ENCODE measurements at places on chromosomes 2 and 18.
A peak's percentile ranks its signal among the peaks of the same experiment; 100 is the strongest.

DNA sequence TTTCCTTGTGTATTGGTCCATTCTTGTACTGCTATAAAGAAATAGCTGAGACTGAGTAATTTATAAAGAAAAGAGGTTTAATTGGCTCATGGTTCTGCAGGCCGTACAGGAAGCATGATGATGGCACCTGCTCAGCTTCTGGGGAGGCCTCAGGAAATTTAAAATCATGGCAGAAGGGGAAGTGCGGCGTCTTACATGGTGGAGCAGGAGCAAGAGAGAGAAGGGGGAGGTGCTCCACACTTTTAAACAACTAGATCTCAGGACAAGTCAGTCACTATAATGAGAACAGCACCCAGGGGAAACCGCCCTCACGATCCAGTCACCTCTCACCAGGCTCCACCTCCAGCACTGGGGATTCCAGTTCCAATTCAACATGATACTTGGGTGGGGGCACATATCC is 54.3 kb downstream of the MSH2 start:
- DNase-seq = no peak

- DNase-seq = no peak
Measured at GRCh38 chr2:164761737-164762460, 79.7 kb downstream of the COBLL1 start.

GRCh38 chr2:101754618-101755017 is 57.1 kb downstream of the MAP4K4 start:
- DNase-seq = no peak

DNA sequence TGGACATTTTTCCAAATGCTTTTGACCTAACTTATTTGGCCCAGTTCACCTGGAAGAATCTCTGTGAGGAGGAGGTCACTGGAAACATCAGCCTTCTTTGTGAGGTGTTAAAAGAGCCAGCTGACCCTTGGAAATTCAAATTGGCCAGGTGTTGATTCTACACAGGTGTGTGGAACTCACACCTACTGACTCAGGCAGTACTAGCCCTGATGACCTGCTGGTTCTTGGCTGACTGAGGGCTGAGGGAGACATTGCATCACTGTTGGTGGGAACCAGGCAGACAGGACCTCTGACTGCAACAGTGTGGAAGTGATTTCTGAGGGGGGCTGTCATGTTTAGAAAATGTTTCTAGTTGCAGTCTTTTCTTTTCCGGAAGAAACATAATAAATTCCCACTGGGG is 242.2 kb upstream of the LRRTM1 start:
- no peak for DNase-seq

- DNase-seq = no peak
Measured at GRCh38 chr18:58205443-58206160, 161.6 kb downstream of the NEDD4L start.

DNA sequence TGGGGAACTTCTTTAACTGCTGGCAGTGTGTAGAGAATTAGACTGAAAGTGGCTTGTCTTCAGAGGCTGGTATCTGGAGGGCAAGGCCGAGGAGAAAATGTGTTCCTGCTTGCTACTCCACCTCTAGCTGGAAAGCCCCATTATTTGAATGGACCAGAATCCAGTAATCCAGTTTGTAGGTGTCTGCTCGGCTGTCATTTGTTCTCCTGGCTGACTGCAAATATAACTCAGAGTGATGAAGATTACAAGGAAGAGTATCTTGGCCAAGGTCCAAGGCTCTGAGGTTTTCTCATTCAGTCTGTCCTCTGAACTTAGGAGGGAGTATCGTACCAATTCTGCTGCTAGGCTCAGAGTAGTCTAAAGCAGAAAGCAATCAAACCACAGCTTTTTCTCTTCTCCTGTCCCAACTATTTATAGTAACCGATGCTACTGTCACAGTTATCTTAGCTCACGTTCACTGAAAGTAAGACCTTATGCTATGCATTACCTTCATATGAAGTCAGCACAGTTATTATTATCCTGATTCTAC is 228.6 kb downstream of the SETBP1 start:
- no peak for DNase-seq

DNA sequence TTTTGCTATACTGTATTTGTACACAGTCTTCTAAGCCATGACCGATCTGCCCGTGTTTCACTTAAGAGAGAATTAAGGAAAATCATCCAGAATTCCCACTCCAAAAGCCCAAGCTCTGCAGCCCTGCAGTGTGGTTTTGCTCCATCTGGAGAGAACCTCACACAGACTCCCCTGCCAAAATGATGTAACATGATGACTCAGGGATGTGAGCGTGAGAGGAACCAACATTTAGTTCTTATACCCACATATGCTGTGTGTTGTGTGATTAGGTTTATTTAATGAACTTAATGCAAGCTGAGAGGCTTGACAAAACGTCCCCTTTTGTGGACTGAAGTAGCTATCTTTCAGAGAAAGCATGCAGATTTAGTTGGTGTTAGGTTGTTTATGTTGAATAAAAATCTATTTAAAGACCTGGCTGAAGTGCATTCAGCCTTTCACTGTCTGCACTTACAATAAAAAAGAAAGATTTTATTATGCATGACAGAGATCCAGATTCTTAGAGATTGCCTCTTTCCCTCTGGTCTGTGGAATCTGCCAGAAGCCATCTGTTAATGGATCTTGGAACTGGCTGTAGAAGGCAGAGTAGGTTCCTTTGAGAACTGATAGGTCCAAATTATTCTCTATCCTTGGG is 6.3 kb downstream of the RAB12 start:
- no peak for DNase-seq

DNA sequence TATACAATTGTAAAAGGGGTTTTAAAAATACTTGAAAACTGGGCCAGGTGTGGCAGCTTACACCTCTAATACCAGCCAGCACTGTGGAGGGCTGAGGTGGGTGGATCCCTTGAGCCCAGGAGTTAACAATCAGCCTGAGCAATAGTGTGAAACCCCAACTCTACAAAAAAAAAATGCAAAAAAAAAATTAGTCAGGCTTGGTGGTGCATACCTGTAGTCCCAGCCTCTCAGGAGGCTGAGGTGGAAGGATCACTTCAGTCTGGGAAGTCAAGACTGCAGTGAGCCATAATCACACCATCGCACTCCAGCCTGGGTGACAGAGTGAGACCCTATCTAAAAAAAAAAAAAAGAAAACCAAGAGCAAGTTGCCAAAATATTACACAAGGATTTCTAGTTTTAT is 182.7 kb downstream of the UBE2E3 start:
- DNase-seq = no peak

DNA sequence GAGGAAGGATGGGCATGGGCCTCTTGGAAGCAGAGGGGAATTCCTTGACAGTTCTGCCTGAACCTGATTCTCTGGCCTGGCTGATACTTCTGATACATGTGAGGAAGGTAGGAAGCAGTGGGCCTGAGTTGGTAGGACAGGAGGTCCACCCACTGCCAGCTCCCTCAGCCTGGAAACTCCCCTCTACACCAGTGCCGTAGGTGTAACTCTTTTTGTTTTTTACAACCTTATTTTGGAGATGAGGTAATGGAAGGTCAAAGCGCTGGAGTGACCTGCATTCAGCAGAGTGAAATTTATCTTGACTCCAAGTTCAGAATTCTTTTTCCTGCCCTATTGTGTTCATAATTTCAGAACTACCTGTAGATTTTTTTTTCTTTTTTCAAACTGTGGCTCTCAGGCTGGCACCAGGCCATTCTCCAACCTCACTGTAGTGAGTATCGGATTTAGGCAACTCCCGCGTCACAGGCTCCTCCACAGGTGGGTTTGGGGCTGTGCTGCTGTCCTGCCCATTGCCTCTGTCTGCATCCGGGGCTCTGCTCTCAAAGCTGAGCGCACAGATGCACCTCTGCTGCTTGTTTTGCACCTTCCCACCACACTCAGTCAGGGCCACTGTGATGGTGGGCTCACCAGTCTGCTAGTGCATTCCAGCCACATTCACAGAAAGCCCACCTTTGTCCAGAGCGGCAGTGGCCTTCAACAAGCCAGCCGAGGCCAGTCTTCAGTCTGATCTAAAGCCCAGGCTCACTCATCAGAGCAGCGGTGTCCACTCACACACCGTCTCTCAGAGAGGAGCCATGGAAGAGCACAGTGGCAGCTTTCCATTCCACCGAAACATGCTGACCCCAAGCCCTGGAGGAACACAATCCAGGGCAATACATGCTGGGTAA is 87.2 kb downstream of the UXS1 start:
- no peak for DNase-seq

GRCh38 chr2:39693245-39693644 is 27.5 kb downstream of the TMEM178A start:
- no peak for DNase-seq

- DNase-seq = no peak
Measured at GRCh38 chr2:220015576-220015975, 388.1 kb downstream of the SLC4A3 start.

DNA sequence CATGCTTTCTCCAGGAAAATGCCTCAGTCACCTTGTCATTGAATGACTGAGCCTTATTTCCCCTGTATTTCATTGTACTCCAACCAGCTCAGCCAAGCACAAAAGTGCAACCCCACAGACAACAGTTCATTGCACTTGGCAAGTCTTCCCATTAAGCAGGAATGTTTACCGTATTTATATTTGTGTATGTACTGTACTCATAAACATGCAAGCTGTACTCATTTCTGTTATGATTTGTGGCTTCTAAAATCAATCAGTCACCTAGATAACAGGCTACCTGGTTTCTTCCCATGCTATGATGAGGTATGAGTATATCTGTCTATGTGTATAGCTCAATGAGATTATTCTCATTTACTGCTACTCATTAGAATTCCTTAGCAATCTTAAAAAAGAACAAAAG is 505.5 kb upstream of the FAM98A start:
- DNase-seq = no peak

- DNase-seq = no peak
Measured at GRCh38 chr2:176085861-176086771, 2.4 kb upstream of the EVX2 start.

- DNase-seq = peak; percentile 47
Measured at GRCh38 chr2:128317181-128317898, 1.3 kb downstream of the HS6ST1 start.

DNA sequence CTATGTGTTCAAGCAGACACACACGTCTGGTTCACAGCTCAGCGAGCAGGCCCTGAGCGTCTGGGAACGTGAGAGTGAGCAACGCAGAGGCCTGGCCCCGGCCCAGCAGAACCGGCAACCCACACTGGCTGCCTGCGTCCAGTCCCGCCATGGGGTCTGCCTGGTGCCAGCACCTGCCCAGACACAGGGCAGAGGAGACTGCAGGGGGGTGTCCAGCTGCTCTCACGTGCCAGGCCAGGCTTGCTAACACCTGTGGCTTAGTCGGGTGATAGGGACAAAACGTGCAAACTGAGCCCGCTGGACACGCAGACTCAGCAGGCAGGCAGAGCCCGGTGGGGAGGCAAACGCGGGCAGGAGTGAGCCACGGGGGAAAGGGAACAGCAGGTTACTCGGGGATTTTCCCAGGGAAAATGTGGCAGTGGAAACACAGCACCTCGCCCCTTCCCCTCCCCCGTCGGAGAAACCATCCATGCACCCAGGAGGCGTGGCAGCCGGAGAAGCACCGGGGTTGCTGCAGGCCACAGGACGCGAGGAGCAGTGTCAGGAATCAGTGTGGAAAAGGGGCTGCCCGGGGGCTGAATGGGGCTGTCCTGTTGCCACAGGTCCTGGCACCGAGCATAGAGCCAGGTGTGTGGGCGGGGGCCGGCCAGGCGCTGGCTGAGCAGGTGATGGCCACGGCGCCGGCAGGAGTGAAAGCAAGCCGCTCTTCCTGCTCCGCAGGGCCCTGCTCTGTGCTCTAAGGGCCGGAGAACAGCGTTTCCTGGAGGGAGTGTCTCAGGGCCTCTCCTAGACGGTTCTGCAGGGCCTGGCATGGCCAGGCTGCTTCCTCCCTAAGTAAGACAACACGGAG is 154.7 kb downstream of the HDAC4 start:
- DNase-seq = no peak

GRCh38 chr2:168149986-168150385 is 97.4 kb downstream of the STK39 start:
- DNase-seq = no peak

- DNase-seq = no peak
Measured at GRCh38 chr18:21507913-21508701, 92.4 kb downstream of the ESCO1 start.

- no peak for DNase-seq
Measured at GRCh38 chr2:171479154-171479814, 43.0 kb upstream of the CYBRD1 start.

DNA sequence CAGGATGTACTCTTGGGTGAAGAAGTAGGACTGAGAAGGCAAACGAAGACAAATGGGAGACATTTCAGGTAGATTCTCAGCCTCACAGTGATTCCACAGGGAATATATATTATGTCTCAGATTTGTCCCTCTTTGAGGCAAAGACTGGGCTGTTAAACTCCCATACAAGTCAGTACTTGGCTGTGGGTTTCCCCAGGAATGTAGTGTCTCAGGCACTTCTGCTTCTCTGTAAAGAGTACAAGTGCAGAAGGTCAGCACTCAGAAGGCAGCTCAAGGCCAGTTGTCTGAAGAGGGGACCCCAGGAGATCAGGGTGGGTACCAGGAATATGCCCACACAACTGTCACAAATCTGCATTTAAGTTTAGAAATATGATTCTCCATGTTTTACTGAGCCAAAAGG is 39.9 kb upstream of the COBLL1 start:
- no peak for DNase-seq

GRCh38 chr18:37783771-37784170 is 218.2 kb upstream of the CELF4 start:
- DNase-seq = no peak

- DNase-seq = no peak
Measured at GRCh38 chr2:55880416-55881143, 43.0 kb downstream of the EFEMP1 start.

GRCh38 chr2:59204040-59204439 is 962.9 kb upstream of the FANCL start:
- DNase-seq = no peak

DNA sequence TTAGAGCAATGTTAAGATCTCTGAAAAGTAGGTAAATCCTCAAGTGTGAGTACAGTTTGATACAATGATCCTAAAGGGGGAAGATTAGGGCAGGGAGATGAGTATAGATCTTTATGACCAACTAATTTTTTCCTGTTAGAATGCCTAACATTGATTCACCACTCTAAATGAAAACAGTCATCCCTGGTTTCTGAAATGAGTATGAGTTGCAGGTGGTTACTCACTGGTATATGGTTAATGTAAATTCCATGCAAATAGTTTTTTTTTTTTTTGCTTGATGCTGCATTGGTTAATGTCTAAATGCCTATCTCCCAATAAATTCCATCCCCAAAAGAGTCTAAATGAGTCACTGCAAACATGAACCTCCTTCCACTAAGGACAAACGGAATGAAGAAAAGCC is 55.0 kb upstream of the SERPINB2 start:
- DNase-seq = no peak

DNA sequence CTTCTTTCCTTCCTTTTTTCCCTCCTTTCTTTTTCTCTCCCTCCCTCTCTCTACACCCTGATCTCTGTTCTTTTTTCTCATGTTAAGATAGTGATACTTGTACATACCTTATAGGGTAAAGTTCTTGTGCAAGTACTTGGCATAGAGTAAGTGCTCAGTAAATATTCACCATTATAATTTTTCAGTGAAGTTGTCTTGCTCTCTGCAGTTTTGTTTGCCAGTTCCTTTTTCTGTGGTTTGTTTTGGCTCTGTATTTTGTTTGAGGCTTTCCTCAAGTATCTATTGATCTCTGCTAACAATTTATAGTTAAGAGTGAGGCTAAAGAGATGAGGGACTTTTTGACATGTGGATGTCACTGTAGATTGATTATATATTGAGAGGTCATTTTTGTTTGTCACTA is 48.0 kb downstream of the MTX2 start:
- no peak for DNase-seq

Measured in activated naive CD8-positive, alpha-beta T cell treated with anti-CD3 and anti-CD28 coated beads, Interleukin-2, amount 50 U/mL, for 24 hours (primary cell).